ENCODE measurements at places on chromosomes 4 and X. TPM values are rescaled to one million over a fixed set of nuclear protein-coding genes. Genes with fewer than 3 reads are reported as not detected.
A peak's percentile ranks its signal among the peaks of the same experiment; 100 is the strongest.

DNA sequence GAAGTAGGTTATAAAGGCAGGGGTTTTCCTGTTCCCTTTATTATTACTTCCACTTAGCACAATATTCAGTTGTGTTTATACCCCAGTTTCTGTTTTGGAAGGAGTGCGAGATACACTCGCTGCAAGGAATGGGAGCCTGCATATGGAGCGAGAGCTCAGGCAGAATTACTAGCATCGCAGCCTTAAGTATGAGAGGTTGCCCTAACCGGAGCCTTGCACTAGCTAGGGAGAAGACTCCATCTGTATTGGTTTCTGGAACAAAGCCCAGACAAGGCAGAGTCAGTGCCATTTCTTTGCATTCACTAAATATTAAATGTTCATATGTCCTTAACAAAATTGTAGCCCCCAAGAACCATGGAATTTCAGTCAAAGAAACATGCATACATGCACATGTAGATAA lies 6.2 kb upstream of the DCTD start:
- H3K4me1 ChIP-seq, result peaks cover 2% of the 10 kb centered on the region
- no peak overlapping the region for H3K4me3 ChIP-seq
- no peak for DNase-seq
- no peaks in the 10 kb centered on the region for H3K27me3 ChIP-seq
- no peaks in the 10 kb centered on the region for H3K36me3 ChIP-seq
- no peak overlapping the region for H3K27ac ChIP-seq

DNA sequence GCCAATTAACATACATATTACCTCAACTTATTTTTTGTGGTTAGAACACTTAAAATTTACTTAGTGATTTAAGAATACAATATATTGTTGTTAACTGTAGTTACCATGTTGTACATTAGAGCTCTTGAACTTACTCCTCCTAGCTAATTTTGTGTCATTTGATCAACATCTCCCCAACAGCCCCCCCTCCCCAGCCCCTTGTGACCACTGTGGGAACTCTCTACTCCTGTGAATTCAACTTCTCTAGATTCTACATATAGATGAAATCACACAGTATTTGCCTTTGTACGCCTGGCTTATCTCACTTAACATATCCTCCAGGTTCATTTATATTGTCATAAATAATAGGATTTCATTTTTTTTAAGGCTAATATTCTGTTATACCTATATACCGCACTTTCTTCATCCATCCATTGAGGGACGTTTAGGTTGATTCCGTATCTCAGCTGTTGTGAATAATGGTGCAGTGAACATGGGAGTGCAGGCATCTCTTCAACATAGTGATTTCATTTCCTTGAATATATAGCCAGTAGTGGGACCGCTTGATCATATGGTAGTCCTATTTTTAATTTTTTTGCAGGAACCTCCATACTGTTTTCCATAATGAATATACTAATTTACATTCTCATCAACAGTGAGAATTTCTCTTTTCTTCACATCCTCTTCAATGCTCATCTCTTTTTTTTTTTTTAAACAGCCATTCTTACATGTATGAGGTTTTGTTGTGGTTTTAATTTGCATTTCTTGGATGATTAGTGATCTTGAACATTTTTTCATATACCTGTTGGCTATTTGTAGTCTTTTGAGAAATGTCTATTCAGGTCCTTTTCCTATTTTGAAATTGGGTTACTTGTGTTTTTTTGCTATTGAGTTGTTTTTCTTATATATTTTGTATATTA lies 66.8 kb downstream of the RAPGEF2 start:
- H3K4me1 ChIP-seq, result peaks cover 37% of the 10 kb centered on the region
- no peaks in the 10 kb centered on the region for H3K36me3 ChIP-seq
- H3K27me3 ChIP-seq, result no peaks in the 10 kb centered on the region
- H3K27ac ChIP-seq, result no peak overlapping the region
- DNase-seq, result no peak

- no peak overlapping the region for H3K27ac ChIP-seq
- H3K4me1 ChIP-seq, result no peaks in the 10 kb centered on the region
- DNase-seq, result peak; percentile 63
- H3K27me3 ChIP-seq, result no peaks in the 10 kb centered on the region
- no peak overlapping the region for H3K4me3 ChIP-seq
- H3K36me3 ChIP-seq, result no peaks in the 10 kb centered on the region
Measured at GRCh38 chr4:48963042-48963679, 22.9 kb upstream of the CWH43 start.

GRCh38 chr4:149120331-149121022 lies 678.3 kb upstream of the NR3C2 start:
- H3K27me3 ChIP-seq, result no peaks in the 10 kb centered on the region
- no peaks in the 10 kb centered on the region for H3K36me3 ChIP-seq
- H3K4me1 ChIP-seq, result no peaks in the 10 kb centered on the region
- no peak overlapping the region for H3K4me3 ChIP-seq
- H3K27ac ChIP-seq, result no peak overlapping the region
- DNase-seq, result no peak

CFAP47 gene
- 4.1 TPM for total RNA-seq

GRCh38 chrX:20352935-20353336 lies 86.2 kb upstream of the RPS6KA3 start:
- no peaks in the 10 kb centered on the region for H3K36me3 ChIP-seq
- no peak overlapping the region for H3K4me3 ChIP-seq
- H3K4me1 ChIP-seq, result no peaks in the 10 kb centered on the region

DNA sequence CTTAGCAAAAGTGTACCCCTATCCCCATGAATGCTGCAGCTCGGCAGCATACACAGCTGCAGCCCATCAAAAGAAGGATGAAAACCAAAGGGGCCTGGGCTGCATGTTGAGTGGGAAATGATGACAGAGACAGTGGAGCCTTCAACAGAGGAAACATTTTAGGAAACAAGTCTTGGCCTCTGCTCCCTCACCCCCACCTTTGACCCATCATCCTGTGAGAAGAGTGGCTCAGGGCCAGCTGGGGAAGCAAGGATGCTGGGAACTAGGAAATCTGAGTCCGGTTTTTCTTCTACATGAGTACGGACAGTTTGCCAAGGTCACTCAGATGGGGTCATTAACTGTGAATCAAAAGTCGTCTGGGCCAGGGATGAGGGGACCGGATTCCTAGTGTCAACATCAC lies 37.2 kb downstream of the IDS start:
- H3K4me3 ChIP-seq, result no peak overlapping the region
- H3K4me1 ChIP-seq, result peaks cover 8% of the 10 kb centered on the region
- H3K36me3 ChIP-seq, result no peaks in the 10 kb centered on the region
- no peaks in the 10 kb centered on the region for H3K27me3 ChIP-seq

GRCh38 chr4:58499182-58499581 lies 1389.0 kb upstream of the IGFBP7 start:
- H3K27me3 ChIP-seq, result no peaks in the 10 kb centered on the region
- no peak for DNase-seq
- no peaks in the 10 kb centered on the region for H3K36me3 ChIP-seq
- no peaks in the 10 kb centered on the region for H3K4me1 ChIP-seq
- H3K27ac ChIP-seq, result no peak overlapping the region

MED14 gene
- 32.6 TPM for total RNA-seq

GRCh38 chr4:109294006-109294405 lies 8.5 kb downstream of the COL25A1 start:
- H3K4me1 ChIP-seq, result no peaks in the 10 kb centered on the region
- peaks cover under 1% of the 10 kb centered on the region for H3K27me3 ChIP-seq
- H3K36me3 ChIP-seq, result no peaks in the 10 kb centered on the region
- no peak overlapping the region for H3K4me3 ChIP-seq
- H3K27ac ChIP-seq, result no peak overlapping the region
- no peak for DNase-seq

COL4A6 gene
- 1.8 TPM for total RNA-seq

- H3K36me3 ChIP-seq, result no peaks in the 10 kb centered on the region
- no peak overlapping the region for H3K27ac ChIP-seq
- no peaks in the 10 kb centered on the region for H3K27me3 ChIP-seq
- H3K4me1 ChIP-seq, result peaks cover 12% of the 10 kb centered on the region
- DNase-seq, result no peak
Measured at GRCh38 chr4:159239629-159240028, 136.8 kb downstream of the RAPGEF2 start.

PABPC5 gene
- 1.6 TPM for total RNA-seq

DNA sequence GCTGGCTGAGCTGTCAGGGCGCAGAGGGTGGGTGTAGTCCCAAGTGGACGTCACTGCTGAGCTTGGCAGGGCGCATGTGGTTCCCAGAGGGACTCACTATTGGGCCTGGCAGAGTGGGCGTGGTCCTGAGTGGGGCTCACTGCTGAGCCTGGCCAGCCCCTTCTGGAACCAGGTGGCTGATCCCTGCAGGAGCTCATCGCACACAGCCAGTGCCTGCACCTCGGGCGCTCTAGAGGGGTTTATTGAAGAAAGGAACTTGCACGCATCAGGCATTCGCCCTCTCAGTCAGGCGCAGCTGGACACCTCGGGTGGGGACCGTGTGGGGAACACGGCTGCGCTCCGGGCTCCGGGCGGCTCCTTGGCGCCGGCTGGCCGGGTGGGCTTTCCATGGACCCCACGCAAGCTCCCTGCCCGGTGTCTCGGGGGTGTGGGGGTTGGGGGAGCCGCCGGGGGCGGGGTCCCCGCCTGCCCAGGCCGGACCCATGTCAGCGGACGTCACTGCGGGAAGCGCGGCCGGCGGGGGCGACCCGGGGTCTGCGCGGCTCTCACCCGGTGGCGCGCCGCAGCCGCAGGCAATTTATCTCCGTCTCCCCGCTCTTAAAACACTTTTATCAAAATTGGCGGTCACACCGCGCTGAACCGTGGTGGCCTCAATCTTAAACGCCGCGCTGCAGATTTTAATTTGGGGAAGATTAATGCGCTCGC lies 65.4 kb upstream of the NKX1-1 start:
- H3K27ac ChIP-seq, result no peak overlapping the region
- H3K4me3 ChIP-seq, result no peak overlapping the region
- H3K4me1 ChIP-seq, result no peaks in the 10 kb centered on the region
- no peaks in the 10 kb centered on the region for H3K36me3 ChIP-seq
- H3K27me3 ChIP-seq, result peaks cover 32% of the 10 kb centered on the region

DNA sequence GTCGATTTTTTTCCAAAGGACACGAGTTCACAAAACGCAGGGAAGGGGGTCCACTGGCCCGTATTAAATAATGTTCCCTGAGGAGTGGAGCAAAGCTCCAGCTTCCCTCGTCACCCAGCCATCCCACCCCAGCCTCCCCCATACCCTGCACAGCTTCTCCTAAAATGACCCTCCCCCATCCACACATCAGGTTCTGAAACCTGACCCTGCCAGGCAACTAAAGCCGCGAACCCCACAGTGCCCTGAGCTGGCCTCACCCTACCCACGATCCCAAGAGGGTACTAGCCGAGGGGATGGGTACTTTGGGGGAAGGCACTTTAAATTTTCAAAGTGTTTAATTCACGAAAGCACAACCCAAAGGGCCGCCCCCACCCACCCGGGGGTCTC lies 634 bp downstream of the APOO start:
- peak overlapping the region; percentile 85 for H3K27ac ChIP-seq
- H3K4me1 ChIP-seq, result peaks cover 6% of the 10 kb centered on the region
- DNase-seq, result no peak
- H3K36me3 ChIP-seq, result no peaks in the 10 kb centered on the region

DNA sequence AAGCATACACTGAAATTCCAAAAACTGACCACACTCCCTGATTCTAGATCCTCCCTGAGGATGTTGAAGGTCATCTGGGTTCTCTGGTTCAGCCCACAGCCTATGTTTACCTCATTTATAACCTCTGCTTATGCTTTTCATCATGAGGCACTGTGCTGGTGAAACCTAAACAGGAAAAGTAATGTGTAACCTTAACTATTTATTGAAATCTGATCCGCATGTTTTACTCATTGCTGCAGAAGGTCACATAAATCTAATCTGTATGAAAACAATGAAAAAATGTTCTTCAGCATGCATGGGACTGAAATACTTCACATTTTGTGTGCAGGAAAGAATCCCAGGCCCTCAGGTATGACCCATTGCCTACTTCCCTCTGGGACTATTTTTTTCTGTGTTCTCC lies 30.3 kb downstream of the UCHL1 start:
- no peak overlapping the region for H3K4me3 ChIP-seq
- peaks cover 10% of the 10 kb centered on the region for H3K4me1 ChIP-seq
- no peaks in the 10 kb centered on the region for H3K36me3 ChIP-seq
